ENCODE measurements at places on chromosomes 1 and 21.
A peak's percentile ranks its signal among the peaks of the same experiment; 100 is the strongest.

DNA sequence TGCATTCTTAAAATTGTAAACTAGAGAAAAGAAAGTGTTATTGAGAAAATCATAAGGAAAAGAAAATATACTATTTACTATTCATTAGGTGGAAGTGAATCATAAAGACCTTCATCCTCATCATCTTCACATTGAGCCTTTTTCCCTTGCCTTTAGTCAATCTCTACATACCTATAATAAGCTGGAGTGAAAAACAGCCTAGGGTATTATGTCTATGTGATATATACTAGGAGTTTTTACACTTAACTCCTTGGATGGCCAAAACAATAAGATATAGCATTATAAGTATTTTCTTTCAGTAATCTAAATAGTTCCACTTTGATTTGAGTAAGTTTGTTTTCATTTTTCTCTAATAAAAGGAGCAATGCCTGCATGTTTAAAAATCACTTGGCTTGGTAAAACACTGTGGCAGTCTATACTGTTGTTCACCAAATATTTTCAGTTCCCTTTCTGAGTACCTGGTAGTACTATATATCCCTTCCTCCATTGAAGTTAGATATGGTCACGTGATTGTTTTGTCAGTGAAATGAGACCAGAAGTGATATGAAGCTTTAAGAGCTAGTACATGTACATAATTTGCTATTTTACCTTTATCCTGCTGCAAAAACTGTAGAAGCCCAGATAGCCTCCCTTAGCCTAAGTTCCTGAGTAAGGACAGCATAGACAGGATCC is 78.3 kb downstream of the CLEC20A start:
- DNase-seq, result no peak

GRCh38 chr1:19768353-19769210 is 31.1 kb downstream of the TMCO4 start:
- DNase-seq, result no peak

- DNase-seq, result no peak
These were observed 261.2 kb upstream of the AJAP1 start for GRCh38 chr1:4393191-4393590.

- DNase-seq, result peak; percentile 31
These were observed 2.6 kb downstream of the COL16A1 start for GRCh38 chr1:31701091-31701736.

- DNase-seq, result no peak
These were observed 22.1 kb upstream of the JUN start for GRCh38 chr1:58805716-58806571.

- no peak for DNase-seq
These were observed 223.8 kb upstream of the TMEM51 start for GRCh38 chr1:14929547-14930246.

All from stimulated activated naive CD8-positive, alpha-beta T cell treated with anti-CD3 and anti-CD28 coated beads, Interleukin-15, amount 100 ng/mL, for 72 hours (primary cell).